T-helper 1 cell (primary cell): ENCODE measurements at places on chromosomes 2 and 18.
A peak's percentile ranks its signal among the peaks of the same experiment; 100 is the strongest.

DNA sequence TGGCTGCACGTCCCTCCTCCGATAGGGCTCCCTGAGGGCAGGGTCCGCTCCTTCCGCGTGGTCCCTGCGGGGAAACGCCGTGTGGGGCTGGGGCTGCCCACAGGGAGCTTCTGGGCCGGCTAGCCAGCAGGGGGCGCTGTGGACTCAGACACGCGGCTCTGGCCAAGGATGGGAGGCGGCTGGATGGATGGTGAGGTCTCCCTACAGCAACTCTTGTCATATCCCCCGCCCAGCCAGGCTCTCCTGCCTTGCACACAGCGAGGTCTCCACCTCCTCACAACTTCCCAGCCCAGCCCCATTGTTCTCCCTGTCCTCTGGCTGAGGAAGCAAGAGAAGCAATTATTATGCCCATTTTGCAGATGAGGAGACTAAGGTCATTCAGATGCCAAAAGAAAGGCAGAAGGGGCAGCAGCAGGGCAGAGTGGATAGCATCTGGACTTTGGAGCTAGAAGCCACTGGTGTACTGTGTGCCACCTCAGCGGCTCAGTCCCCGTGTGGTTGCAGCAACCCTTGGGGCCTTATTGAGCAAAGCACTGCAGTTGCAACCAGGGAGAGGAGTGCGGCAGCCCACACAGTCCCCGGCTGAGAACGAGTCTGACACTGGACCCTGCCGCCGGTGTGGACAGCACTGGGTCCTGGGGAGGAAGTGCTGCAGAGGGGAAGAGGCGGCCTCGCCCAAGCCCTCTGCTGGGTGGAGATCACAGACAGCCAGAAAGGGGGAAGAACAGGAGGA lies 99.0 kb downstream of the ZFP36L2 start:
- peak; percentile 87 for DNase-seq

DNA sequence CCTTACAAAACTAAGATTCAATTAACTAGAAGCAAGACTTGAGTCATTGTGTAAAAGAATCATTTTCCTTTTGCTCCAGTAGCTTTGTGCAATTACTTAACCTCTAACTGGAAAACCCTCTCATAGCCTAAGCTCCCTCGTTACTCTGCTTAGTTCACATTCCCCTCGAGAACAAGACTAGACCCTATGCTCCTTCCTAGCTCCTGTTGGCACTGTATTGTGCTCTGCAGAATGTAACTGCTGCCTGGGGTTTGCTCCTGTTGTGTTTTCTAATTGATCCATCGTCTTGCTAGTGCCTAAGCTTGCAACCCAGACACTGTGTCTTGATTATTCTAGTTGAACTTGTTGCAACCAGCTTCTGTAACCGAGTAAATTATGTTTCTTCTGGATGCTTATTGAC lies 347.0 kb downstream of the ZNF804A start:
- DNase-seq: no peak

DNA sequence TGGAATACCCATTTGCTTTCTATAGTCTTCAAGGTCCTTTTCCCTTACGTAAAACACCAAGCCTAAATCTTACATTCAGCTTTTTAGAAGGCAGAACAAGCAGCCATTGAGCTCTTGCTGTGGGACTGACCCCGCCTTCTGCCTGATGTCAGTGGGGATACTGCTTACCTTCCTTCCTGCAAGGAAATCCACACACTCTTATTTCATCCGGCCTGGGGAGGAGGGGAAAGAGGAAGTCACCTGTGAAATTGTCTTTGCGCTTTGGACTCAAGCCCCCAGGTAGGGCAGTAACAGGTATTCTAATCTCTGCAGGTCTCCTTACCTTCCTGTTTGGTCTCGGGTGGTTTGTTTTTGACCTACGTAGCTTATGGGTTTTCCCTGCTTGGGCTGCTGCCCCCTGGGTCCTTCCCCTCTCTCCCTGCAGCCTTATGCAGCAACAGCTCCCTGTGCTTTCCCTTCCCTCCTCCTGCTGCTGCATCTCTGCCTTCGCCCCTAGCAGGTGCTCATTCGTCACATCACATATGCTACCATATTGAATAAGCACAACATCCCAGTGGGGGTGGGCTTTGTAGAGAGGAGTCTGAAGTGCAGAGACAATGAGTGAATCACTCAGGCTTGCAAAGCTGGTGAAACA lies 402.5 kb upstream of the TRIB2 start:
- no peak for DNase-seq

DNA sequence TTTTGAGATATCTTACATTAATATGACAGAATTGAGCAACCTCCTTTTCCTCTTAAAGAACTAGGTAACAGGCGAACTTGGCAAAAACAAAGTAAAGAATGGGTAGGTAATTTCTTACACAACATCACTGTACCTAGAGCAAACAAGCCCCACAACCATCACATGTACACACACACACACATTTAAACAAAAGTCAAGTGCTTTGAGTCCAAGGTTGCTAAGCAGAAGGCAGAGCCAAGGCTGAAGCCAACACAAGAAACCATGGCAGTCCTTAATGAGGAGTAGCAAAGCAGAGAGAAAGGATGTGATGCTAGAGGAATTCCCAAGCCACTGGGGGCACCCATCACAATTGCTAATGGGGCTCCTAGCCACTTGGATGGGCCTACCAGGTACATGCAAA lies 164.1 kb downstream of the PAX3 start:
- no peak for DNase-seq

- DNase-seq: no peak
Measured at GRCh38 chr2:173715441-173715840, 249.7 kb downstream of the SP3 start.

GRCh38 chr2:167335541-167335992 lies 447.3 kb downstream of the XIRP2 start:
- DNase-seq: no peak

GRCh38 chr2:65710779-65711295 lies 278.4 kb upstream of the SPRED2 start:
- DNase-seq: peak; percentile 4

- DNase-seq: no peak
Measured at GRCh38 chr2:19982268-19982667, 7.6 kb downstream of the WDR35 start.

DNA sequence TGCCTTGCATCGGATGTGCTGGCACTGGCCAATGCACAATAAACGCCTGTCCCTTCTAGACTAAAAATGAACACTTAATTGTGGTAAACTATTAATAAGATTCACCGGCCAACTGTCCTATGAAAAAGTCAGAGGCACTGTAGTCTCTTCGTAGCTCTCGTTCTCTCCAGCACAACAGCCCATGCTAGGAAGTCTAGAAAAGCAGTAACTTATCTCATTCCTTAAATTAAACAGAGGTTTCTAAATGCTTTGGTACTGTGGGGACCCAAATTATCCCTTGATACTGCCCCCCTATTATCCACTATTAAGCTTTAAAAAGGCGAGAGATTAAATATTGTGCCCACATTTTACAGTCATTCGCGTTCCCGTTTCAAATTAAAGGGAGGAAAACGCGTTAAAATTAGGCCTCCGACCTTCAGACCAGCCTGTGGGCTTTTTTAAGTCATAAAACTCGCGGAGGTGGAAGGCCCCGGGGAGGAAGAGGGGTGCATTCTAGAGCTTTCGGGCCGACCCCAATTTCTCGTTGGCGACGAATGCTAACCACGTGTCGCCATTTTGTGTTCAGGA lies 1.5 kb upstream of the PCBP1 start:
- no peak for DNase-seq

- no peak for DNase-seq
Measured at GRCh38 chr18:51070545-51070944, 40.5 kb downstream of the SMAD4 start.

DNA sequence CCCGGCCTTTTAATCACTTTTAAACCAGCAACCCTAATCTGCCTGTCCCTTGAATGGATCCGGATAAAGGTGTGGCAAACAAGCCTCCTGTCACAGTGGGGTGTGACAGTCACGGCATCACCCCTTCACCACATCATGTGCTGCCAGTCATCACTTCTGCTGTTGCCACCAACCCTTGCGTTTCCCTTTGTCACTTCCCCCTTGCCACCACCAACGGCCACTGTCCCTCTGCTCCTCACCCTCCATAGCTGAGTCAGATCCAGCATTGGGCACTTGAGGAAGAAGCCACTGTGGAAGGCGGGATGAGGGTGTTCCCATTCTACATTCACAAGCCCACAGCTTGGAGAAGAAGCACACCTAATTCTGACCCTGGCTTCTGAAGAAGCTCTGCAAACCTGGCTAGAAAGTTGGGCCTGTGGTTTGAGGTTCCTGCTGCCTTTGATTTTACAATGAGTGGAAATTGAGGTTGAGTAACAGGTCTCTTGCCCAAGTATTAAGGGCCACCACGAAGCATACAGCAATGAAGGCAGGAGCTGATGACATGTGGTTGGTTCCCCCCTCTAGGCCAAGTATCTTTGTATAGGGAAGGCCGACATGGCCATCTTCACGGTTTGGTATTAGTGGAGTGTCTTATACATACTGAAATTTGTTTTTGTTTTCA lies 22.9 kb upstream of the DARS1 start:
- DNase-seq: peak; percentile 96

DNA sequence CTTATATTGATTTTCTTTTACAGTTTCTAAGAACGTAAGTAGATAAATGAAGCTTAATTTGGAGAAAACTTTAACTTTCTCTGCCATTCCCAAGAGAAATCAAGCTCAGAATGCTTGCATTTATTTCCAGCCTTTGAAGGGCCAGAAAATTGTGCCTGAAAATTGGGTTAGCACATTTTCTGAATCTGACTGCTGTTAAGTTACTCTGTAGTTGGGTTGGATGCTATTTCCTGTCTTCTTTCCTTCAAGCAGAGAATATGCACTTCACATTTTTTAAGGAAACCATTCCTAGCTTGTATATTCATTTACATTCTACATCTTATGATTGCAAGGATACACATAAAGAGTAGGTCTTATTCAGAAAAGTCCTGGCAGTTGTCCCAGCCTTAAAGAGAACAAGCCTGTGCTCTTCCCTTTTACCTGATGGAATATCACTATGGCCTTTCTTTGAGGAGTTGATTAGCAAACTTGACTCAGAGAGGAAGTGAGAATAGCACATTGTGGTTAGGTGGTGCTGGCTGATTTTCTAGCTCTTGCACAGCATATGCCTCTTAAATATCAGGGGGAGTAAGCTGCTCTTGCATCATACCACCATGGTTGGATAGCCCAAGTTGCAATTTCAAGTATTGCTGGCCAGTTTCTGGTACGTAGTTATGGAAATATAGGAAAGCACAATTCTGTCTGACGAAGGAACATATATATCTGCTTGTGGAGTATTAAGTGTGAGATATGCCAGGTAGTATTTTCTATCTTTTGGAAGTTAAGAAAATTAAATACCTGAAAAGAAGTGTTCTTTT lies 133.7 kb downstream of the COMMD1 start:
- DNase-seq: no peak

DNA sequence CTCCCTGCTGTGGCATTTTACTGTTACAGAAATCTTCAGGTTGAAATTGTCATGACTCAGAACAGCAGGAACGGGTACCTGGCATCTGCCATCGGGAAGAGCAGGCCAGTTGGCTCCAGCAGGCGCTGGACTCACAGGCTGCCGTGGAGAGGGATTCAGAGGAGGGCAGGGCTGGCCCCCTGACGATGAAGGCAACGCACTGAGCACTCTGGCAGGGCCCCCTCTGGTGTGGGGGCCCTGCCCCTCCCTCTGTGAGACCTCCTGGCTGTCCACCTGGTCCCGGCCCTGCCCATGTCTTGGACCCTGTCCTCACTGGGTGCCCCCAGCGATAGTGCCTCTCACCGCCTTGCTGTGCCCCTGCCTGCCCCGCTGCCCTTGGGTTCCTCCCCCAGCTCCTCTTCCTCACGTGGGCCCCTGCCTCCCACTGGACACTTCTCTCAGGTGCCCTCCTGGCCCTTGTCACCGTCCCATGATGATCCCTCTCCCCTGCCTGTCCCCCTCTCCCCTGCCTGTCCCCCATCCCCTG lies 23.3 kb upstream of the ALLC start:
- no peak for DNase-seq

DNA sequence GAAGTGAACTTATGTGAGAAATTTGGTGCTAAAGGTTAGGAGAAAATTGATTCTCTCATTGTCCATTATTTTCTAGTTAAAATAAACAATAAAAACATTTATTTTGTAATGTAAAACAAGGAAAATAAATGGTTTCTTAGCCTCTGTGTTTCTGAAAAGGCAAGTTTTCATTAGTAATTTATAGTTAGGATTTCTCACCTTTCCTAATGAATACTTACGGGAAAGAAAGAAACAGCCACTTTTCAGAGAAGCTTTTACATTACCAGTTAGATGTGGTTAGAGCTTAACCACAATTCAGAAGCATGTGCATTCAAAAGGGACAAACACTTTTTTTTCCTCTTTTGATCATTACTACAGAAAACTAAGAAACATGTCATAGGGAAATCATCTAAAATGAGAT lies 18.8 kb downstream of the NEMP2 start:
- no peak for DNase-seq

DNA sequence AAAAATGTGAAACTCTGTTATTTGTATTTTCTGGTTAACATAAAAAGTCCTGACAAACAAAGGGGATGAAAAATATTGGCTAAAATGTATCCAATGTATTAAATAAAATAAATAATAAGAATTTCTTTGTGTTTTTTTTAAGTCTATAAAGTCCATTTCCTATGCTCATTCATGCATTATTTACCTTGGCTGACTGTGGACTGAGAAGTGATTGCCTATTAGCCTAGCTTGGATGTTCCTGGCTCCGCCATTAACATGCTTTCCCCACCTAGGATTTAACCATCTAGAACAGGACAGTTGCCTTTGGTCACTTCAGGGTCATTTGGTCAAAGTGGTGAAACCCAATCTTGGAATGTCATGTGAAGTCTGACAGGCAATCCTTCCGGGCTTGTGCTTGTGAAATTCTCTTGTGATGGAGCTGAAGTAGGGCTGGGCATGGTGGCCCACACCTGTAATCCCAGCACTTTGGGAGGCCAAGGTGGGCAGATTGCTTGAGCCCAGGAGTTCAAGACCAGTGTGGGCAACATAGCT lies 60.4 kb upstream of the TANC1 start:
- DNase-seq: no peak
